Activated CD4-positive, alpha-beta T cell treated with anti-CD3 and anti-CD28 coated beads for 36 hours (primary cell): ENCODE measurements at places on chromosomes 11 and 22. TPM values are rescaled to one million over a fixed set of nuclear protein-coding genes. Genes with fewer than 3 reads are reported as not detected.
A peak's percentile ranks its signal among the peaks of the same experiment; 100 is the strongest.

DNA sequence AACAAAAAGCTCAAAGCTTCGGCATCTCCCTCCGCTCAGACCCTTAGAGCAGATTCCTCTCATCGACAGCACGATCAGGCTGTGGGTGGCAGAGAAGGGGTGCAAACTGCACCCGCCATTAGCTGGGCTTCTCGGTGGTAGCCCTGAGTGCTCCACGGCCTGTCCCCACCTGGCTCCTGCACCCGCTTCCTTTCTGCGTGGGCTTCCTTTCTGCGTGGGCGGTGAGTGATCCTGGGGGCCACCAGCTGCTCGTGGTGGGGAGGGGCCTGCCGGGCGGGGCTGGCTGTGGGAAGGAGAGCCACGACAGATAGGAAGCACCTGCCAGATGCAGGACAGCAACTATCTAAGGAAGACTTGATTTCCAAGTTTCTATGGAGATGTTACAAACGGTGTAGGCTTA lies 55.0 kb downstream of the BRD1 start:
- no peak for DNase-seq

DNA sequence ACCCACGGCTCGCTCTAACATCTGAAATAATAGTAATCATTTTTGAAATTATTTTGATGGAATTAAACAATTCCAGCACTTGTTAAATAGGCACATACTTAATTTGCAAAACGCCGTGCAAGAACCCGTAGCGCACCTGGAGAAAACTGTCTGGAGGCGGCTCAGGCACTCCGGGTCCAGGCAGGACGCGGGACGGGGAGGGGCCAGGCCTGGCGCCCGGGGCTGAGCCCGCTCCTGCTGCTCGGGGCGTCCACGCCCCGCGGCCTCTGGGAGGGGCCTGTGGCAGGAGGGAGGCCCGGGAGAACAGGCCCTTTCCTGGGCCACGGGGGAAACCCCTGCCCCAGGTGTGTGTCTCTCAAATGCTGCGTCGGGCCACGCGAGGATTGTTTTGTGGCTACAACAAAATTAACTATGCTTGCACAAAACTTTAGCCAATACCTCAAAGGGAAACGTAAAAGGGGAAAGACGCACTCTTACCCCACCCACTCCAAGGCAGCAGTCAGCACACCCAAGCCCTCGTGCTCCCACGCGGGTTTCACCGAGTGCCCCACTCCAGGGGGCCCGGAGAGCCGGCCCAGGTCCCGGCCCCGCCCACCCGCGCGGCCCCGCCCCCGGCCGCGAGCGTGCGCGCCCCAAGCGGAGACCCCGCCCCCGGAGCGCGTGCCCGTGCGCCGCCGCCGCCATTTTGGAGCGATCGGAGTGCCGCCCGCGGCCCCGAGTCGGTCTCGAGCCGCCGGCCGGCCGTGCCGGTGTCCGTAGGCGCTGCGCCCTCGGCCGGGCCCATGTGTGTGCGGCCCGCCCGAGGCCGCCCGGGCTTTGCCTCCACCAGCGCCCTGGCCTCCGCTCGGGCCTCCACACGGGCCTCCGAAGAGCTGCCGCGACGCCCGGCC lies at the start of gene PPP6R2:
PPP6R2 (plus strand) TSS at position 677 of the 890 bp plus-strand sequence. CDS start 50,582 bp downstream, outside the sequence.
- peak; percentile 93 for DNase-seq

GRCh38 chr11:123973816-123974215 lies 3.8 kb downstream of the OR10S1 start:
- DNase-seq: no peak

GRCh38 chr11:67308031-67308866 lies 4.9 kb downstream of the SSH3 start:
- DNase-seq: no peak

DNA sequence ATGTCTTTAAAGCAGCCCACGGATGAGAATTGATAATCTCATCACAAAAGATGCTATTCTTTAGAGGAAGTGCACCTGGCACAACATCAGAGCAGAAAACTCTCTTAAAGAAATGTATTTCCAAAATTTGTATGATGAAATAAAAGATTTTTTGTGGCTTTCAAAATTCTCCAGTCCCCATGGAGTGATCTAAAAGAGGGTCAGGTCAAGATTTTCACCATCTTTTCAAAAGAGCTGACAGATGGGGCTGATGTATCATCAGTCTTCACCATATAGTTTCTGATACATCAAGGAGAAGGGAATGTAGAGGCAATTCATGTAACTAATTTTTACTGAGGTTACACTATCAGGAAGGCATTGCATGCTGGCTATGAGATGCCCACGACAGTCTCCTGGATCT lies 11.7 kb downstream of the ME3 start:
- DNase-seq: no peak

The BLID gene
- total RNA-seq: not detected
